ENCODE measurements at places on chromosomes 2 and 18.

DNA sequence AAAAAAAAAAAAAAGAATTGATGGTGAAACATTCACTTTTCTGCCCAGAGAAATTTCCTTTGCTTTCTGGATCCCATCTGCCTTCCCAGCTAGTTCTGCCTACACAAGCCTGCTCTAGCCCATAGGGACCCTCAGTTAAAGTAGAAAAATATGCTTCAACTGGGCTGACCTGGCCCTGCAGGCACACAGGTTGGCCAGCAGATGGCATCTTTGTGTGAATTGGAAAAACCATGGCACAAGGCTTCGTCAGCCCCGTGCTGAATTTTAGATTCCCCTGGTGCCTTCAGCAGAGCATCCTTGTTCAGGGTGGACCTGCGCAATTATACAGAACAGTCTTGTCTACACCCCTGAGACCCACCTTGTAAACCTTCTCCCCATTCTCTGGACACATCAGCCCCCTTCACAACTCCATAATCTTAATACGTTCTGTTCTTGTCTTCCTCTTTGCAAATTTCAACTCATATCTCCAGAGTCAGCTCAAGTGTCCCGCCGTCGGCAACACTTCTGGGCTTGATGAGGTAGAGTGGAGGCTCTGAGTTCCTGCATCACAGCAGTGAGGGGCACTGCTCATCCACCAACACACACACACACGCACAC, 114.5 kb downstream of the INSIG2 start:
- no peak for DNase-seq

DNA sequence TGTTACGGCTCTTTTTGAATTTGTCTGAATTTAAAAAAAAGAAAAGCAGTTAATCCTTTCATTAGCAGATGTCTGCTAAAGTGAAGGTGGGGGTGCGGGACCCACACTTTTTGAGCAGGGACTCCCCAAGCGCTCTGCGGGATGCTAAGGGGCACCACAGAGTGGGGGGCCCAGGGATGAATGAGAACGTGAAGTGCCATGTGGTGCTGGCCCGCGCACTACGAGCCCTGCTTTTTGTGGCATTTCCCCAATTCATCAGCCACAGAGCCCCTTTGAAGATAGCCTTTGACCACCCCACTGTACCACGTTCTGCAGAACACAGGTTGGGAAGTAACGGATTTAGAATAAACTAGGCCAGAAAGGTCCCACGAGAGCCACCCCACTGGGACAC, 28.6 kb downstream of the HS1BP3 start:
- DNase-seq, result no peak

DNA sequence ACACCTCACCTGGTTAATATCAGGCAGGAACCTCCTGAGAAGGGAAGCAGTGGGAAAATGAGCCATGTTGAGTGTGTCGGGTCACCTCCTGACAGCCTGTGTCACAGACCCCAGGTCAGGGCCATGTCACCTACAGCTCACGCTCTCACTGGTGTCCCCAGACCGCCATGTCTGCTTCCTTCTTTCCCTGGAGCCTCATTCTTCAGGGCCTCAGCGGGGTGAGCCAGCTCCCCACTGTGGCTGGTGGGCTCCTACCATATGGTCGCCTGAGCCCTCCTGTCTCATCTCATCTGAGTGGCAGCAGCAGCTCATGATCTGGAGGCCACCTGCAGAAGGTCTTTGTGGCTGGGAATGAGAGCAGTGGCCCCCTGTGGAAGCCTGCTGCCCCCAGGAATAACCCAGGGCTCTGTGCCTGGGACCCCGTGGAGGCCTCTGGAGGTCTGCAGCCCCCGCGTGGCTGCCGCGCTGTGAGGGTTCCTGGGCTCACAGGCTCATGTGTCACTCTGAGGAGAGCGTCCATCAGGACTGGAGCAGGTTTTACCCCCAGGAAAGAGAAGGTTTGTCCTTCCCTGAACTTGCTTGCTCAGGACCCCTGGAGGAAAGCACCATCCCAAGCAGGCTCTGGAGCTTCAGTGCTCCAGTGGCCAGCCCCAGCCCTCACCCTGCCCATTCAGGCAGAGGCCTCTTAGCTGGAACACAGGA, 56.4 kb downstream of the FAM168B start:
- no peak for DNase-seq

DNA sequence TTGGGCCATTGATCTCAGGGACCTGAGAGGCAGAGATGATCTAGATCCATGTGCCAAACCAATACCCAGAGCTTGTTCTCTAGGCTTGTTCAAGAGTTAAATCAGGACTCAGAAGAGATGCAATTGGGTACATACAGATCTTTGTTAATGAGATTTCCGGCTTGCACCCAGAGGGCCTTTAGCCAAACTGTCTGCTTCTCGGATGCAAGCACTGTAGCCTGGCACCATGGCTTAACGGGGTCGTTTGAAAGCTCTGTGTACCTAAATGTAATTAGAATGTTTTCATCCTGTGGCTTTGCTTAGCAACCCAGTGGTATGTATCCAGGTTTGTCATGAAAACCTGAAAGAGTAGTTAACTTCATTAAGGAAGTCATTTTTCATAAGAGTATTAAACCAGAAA, 94.2 kb downstream of the TPGS2 start:
- DNase-seq, result no peak

DNA sequence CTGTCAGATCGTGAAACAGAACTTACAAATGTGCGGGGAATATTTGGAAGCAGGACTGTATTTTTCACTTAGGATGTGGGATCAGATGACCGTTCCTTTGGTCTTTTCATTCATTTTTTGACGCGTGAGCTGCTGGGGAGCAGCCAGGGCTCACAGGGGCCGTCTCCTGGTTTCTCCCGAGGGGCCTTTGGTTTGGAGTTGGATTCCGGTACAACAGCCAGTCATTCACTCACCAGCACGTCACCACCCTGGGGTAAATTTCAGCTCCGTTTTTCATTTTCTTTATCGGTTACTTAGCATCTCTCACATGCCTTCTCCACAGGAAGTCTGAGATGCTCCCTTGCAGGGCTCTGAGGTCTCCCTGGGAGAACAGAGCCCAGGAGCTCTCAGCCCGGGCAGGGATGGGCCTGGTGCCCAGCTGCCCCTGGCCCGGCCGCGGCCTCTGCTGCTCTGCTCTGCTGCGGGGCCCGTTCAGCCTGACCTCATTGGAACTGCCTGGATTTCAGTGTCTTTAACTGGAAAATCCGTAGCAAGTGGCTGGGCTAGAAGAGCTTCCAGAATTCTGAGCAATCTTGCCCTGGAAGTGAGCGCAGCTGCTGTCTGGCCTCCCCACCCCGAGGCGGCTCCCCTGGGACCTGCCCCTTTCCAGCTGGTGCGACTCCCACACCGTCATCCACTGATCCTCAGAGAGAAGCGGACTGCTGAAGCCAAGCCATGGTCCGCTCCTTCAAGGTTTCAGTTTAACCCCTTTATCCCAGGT, 335.6 kb downstream of the EIPR1 start:
- no peak for DNase-seq

- DNase-seq, result no peak
Observed at GRCh38 chr2:234003972-234004617, 46.4 kb upstream of the SPP2 start.

DNA sequence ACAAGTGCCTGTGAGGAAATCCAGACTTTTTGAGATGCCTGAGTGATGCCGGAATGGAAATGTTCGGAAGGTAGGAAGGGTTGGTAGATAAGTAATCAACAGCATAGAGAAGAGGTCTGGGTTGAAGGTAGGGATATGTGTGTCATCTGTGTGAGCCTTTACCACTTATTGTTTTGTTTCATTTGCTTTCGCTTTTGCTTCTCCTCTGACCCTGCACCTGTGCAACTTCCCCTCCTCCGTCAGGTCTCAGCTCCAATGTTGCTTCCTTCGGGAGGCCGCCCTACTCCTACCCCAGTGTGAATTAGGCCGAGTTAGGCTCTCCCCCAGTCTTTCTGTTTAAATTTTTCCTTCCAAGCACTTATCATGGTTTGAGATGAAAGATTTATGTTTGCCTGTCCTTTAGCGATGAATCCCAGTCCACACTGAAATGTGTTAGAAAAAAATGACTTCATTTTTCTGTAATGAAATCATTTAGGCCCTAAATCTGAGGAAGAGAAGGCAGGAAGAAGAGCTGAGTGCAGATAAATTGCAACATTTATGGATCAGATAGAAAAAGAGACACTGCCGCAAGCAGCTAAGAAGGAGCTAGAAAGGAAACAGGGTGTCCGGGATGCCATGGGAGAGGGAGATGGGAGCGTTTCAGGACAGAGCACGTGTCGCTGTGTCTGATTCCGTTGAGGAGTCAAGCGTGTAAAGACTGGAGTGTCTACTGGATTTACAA, 139.6 kb upstream of the PELI1 start:
- DNase-seq, result no peak

DNA sequence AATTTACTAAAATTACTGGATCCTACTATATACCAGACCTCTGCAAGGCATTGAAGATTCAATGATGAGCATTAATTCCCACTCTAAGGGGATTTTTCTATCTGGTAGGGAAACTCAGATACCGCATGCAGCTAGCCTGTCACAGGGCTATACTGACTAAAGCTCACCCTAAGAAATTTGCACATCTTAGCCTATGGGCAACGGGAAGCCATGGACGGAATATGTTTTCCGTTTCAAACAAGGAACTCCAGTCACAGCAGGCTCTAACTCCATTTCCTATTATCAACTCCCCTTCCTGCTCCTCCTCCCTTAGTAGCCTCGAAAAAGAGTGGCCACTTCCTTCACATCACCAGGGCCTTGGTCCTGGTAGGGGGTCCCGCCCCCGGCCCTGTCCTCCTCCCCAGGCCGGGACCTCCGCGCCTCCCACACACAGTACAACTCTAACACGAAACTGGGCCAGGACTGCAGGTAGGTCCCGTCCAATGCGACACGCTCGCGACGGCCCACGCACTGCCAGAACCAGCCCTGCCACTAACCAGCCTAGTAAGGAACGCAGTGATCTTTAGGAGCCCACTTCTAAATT, 659 bp upstream of the COX5B start:
- no peak for DNase-seq

All from activated CD4-positive, alpha-beta T cell treated with anti-CD3 and anti-CD28 coated beads, Interleukin-2, amount 50 U/mL, for 24 hours (primary cell).